ENCODE measurements at places on chromosomes 6 and 20.

- DNase-seq: peak; percentile 41
These were observed 268.8 kb downstream of the BTBD9 start for GRCh38 chr6:38370653-38371601.

DNA sequence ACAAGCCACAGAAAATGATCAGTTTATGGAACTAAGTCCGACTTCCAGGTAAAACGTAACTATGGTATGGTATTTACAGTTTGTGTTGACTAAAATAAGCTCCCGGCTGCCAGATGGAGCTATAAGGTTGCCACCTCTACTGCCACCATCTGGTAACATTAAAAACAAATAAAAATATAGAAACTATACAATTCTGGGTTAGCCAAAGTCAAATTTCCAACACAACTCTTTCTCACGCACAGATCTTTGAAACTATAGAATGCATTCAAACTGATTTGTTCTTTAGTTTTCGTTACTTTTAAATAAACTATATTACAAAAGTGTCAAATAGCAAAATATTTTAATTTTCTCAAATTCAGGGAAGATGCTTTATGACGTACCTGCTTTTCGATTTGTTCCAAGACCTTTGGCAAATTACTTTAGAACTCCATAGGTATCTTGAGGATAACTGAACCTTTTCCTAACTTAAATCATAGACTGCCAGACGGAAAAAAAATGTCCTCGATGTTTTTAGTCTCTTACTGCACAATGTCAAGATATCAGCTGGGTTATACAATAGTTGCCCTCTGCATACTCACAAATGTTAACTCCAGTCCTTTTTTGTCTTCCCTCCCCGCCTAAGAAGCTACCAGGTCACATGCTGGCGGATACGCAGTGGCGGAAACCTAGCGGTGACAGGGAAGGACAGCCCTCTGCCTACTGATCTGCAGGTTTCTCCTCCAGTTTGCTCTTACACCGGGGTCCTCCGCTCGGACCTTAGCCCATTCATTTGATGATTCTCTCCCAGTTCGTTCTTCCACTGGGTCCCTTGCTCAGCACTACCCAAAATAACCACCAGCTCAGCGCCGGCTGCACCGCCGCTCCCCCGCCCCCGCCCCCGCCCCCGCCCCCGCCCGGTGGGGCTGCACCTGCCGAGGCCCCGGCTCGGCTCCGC, 888 bp downstream of the SLC17A5 start:
- DNase-seq: peak; percentile 67

DNA sequence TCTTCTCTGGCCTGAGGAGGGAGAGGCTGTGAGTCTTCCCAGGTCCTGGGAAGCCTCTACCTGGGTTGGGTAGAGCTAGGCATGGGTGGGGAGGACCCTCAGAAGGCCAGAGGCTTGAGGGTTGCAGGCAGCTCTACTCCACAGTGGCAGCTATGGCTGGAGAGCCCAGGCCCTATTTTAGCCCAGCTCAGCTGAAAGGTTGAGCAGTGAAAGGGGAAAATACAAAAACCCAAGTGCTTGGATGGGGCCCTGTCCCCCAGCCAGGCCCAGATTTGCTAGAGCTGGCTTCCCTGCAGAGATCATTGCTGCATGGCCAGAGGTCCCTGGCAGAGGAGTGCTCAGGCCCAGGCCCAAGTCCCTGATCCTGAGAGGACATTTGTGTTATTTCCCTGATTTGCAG, 45.7 kb downstream of the SUN5 start:
- no peak for DNase-seq

DNA sequence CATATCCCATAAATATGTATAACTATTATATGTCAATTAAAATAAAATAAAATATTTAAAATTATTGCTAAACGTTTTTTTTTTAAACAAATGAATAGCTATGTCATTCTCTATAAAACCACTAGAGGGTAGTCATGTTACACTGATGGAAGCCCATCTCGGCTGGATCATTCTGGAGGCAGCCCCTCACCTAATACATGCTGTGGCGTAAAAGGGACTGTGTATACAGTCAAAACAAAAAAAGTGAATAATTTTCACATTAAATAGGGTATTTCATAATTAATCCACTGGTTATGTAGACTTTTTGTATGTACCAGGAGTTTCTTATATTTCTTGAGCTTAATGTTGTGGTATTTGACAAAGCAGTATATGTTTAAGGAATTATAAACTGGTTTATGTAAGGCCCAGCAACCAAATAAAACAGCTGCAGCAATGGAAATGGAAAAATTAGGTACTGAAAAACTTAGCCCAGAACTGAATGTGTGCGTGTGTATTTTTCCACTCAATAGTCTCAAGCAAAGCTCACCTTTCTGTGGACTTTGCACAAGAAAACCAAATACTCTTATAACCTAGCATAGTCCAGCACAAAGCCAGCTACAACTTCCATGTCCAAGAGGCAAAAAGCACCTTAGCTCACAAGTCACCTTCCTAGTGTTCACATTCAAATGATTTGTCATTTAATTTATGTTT, 81.7 kb downstream of the COL9A1 start:
- DNase-seq: no peak

DNA sequence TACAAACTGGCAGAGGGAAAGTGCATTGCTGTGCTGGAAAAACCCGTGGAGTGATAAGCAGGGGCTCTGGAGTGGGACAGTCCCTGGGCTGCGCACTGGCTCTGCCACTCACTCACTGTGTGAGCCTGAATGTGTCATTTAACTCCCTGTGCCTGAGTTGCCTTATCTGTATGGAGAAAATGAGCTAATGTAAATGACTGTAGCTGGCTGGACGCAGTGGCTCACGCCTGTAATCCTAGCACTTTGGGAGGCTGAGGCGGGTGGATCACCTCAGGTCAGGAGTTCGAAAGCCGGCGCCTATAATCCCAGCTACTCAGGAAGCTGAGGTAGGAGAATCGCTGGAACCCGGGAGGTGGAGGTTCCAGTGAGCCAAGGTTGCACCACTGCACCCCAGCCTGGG, 18.4 kb upstream of the RPN2 start:
- DNase-seq: no peak

DNA sequence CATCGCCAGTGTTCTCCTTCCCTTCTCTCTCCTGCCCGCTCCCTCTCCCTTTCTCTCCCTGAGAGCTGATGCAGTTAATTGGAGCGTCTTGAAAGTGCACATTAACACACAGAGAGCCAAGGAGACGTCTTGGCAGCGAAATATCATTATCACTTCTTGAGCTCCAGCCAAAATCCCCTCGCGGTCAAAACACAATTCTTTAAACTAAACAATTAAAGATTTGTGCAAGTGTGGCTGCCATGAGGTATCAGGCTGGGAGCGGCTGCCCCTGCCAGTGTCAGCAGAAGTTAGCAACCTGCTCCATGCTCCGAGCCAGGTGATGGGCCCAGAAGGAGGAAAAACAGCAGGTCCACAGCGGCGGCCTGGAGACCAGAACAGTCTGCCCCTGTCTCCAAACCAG, 100.9 kb upstream of the FOXP4 start:
- no peak for DNase-seq

DNA sequence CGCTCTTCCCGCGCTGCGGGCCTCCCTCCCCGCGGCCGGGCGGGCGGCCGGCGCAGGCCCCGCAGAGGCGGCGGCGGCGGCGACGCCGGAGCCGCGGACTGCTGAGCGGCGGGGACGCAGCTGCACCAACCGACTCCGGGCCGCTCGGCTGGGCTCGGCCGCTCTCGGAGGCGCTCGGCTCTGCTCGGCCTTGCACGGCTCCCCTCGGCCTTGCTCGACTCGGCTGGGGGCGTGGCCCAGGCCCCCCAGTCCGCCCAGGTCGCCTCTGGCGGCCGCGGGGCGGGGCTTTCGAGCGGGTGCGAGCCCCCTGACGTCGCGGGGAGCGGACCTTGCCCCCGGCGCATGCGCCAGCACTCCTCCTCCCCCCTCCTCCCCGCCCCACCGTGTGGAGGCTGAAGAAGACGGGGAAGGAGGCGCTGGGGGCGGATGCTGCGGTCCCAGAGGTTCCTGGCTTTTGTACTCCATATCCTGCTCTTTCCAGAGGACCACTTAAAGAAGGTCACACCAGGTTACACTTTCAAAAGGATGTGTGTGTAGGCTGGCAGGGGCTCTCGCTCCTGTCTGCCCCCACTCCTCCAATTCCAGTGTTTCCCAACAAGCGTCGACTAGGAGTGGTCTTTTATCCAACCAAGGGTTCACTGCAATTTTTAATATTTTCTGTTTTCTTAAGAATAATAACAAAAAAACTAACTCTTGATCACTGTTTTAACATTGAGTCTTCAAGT, at the start of gene ZHX3:
Gene ZHX3, minus strand, starts transcription at position 186 of the 725 bp plus-strand sequence. CDS start 112,815 bp downstream, outside the sequence.
- DNase-seq: peak; percentile 99

DNA sequence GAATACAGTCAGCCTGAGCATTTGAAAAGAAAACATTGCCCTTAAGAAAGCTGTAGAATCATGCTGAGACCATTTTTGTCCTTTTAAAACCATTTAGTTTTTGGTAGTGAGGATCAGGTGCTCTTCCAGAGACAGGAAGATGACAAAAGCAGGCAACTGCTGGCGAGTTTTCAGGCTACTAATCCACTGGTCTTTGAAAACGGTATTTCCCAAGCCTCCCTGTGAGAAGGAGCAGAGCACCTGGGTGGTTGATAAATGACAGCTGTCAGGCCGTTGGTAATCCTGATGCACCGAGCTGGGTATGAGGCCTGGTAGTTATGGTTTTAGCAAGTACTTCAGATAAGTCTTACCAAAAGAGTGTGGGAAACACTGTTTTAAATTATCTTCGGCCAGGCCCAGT, 10.1 kb upstream of the SEC63 start:
- no peak for DNase-seq

DNA sequence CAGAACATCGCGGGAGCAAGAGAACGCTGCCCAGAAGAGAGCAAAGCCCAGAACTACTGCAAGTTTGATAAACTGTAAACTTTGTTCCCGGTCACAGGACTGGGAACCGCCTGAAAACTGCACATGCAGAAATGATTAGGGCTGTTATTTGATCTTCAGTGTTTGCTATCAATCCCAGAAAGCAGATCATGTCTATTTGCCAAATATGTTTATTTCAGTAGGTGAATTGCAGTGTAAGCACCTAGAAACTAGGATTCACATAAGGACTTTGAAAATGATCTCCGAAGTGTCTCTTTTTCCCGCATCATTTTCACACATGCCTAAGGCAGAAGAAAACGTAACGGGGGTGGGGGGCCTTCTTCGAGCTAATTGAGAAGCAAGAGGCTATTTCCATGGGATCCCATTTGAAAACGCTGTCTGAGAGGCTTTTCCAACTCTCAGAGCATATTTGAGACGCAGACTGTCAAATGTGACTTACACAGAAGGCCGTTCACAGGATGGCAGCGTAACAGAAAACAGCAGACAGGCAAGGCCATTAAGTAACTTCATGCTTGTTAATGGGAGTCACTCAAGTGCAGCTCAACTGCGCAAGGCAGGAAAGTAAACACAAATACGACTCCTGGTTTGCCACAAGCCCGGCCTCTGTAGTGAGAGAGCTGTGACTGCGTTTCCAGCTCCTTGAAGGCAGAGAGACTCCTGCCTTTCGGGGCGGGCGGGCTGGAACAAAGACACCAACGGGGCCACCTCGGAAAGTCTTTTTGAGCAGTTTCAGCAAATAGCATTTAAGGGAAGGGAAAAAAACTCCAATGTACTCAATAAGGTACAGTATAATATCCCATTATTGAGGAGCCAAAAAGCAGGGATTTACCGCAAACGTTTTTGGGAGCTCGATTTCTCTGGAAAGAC, 144.7 kb upstream of the ZNF217 start:
- DNase-seq: peak; percentile 78

GRCh38 chr6:125481056-125481455, 179.3 kb upstream of the HDDC2 start:
- no peak for DNase-seq

GRCh38 chr6:53284901-53285300, 63.8 kb downstream of the ELOVL5 start:
- DNase-seq: no peak

GRCh38 chr6:51303338-51303737, 484.7 kb downstream of the TFAP2B start:
- no peak for DNase-seq
